ENCODE measurements at places on chromosomes 13 and 19.

DNA sequence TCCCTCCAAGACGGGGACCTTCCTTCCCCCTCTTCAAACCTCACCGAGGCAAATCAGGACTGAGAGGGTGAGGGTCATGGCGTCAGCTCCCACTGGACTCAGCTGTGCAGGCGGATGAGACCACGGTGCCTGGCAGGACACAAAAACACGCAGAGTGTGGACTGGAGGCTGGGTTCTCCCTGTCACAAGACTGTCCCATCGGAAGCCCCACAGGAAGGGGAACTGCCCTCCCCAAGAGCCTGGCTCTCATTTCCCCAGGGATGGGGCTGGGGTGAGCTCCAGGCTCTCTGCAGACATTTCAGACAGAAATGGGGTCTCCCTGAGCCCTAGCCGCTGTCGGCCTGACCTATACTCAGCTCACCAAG is at the start of gene LILRB5:
TSS of gene LILRB5 (minus strand) at position 158 of the 365 bp plus-strand sequence. CDS start at position 78, 80 bp downstream.
- DNase-seq = no peak

DNA sequence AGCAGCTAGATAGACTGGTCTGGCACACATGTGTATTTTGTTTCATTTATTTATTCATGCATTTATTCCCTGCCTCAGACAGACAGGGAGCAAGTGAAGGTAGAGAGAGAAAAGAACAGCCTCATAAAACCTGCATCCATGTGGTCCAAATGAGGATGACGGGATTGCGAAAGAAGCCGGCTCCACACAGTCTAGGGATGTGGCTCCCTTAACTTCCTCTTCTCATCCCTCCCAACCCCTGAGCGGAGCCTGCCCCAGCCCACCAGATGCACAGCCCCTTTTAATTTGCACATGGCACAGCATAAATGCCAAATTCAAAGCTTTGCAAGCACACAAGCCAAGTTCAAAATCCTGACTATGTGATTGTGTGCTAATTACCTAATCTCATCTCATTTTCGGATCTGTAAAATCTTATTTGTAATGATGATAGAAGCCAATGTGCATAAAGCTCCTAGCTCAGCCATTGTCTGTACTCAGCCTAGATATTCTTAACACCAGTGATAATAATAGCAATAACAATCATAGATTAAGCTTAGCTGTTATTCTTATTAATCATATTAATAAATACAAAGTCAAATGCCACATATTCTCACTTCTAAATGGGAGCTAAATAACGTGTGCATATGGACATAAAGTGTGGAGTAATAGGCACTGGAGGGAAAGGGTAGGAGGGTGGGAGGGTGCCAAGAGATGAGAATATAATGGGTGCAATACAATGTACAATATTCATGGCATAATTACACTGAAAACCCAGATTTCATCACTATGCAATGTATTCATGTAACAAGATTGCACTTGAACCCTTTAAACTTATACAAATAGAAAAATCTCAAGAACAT is 156.3 kb downstream of the DCT start:
- DNase-seq = no peak

DNA sequence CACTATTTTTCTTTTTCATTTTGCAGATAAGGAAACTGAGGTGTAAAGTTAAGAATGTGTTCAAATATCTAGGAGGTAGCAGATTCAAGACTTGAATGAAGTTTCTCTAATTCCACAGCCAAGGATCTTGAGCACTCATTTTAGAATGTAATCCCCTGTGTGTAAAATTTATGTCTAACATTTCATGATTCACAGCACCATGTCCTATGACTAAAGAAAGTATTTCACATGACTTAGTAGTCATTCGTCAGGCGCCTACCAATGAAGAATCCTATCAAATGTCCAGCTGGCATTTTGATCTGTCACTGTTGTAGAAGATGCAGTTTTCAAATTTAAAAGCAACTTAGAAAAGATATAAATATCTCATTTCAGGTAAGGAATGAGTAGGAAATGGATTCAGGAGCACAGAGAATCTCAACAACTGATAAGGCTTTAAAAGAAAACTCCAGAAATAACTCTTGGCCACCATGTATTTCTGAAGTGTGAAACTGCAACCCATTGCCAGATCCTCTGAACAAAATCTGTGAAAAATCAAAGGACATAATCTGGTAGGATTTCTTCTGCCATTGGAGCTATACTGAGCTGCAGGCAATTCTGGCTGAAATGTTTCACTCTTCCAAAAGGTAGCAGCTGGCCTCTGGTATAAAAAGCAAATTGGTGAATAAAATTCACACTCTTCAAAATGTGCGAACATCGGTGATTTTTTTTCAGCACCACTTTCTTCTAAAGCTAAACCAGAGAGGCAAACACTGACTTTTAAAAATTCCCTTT is 92.2 kb downstream of the DCLK1 start:
- DNase-seq = no peak

GRCh38 chr13:113567681-113568080 is 16.9 kb upstream of the TFDP1 start:
- no peak for DNase-seq

DNA sequence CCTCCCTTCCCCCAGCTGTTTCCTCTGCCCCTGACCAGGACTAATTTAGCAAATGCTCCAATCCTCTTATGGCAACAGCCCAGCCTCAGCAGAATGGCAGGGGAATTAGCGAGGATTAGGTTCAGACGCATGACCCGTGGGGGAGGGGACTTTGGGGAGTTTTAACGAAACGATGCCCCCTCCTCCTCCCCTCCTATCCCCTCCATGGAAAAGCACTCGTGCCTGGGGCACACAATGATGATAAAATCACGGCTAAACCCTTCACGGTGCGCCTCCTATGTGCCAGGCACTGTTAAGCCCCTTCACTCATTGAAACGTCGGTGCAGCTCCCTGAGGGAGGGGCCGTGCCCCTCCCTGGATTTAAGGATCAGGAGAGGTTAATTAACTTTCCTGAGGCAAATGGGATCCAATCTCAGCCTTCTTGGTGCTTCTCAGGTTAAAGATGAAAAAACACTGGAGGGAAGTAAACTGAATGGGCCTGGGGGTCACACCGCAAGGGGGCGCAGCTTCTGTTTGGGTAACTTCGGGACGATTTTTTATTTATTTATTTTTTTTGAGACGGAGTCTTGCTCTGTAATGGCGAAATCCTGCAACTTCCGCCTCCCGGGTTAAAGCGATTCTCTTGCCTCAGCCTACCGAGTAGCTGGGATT is 10.1 kb upstream of the TPRX2 start:
- DNase-seq = no peak

DNA sequence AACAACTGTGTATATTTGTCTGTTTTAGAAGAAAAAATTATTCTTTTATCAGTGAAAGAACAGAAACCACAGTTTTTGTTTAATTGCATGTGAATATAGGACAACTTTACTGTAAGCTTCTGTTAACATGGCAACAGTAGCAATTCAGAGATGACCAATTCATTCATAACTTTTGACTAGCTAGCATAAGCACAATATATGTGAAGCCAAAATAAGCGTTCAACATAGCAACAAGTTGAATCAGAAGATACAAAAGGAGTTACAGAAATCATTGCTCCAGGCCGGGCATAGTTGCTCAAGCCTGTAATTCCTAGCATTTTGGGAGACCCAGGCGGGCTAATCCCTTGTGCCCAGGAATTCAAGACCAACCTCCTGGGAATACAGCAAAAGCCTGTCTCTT is 197.1 kb upstream of the GPC6 start:
- DNase-seq = no peak

GRCh38 chr19:50654882-50655281 is 5.6 kb downstream of the C19orf81 start:
- no peak for DNase-seq

GRCh38 chr13:90230311-90230710 is 1117.2 kb upstream of the MIR17HG start:
- DNase-seq = no peak

DNA sequence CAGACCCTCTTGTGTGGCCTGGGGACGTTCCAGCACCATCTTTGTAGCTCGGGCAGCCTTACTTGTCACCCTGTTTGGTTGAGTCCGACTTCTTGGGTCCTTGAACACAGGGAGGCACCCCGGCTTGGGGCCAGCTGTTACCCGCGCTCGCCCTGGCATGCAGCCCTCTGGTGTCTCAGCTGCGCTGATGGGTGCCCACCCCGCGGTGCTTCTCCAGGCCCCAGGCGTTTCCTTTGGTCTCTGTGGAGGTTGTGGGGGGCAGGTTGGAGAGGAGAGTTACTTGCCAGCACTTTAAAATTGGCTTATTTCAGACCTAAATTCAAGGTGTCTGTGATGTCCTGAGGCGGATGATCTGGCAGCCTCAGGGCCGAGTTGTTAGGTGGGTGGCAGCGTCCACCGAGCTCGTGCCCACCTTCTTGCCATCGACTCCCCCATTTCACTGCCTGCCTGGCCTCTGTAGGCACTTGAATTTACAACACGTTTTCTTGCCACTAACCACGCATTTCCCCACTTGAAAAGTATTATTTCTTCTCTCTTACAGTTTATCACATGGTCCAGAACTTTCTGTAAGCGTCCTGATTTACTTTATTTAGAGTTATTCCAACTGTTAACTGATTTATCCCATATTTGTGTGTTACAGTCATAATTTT is 16.9 kb downstream of the UBAC2 start:
- no peak for DNase-seq

DNA sequence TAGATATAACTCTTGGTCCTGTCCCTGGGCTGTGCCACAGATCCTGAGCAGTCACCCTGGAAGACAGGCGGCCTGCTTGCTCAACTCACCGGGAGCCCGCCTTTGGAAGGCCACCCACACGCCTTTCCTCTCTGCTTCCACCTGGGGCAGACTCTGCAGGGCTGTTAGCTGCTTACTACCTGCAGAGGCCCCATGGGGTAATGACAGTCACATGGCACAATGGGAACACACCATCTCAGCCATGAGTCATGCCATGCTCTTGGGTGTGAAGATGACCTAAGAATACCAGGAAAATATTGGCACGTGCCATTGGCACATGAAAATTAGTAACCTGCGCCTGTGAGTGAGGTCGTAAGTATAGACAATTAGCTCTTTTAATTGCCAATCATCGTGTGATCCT is 108.6 kb downstream of the COL4A2 start:
- no peak for DNase-seq

DNA sequence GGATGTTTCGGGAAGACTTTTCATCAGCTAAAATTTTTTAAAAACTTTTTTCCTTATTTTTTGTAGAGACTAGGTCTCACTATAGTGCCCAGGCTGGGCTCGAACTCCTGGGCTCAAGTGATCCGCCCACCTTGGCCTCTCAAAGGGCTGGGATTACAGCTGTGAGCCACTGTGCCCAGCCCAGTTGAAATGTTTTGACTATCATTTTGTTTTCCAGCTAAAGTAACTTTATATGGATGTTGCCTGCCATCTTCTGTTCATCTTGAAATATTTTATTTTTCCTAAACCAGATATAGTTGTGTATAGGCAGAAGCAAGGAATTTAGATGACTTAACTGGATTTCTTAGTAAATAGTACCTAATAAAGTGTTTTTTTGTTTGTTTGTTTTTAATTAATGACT is 7.0 kb downstream of the CAB39L start:
- no peak for DNase-seq

DNA sequence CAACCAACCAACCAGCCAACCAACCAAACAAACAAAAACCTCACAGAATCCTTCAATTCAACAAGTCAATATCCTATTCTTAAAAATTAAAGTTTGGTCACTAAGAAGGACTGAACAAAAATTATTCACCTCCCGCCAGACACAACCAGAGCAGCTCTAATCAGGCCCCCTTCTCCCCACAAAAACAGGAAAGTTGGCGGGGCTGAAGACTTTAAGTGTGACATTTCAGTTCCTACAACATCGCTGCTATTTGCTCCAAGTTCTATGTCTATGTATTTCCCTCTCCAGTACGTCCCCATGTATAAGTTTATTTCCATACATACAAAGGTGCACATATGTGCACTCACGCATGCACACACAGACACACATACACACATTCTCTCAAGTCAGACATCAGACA is 32.8 kb upstream of the STK24 start:
- no peak for DNase-seq

GRCh38 chr13:30294004-30294403 is 13.3 kb downstream of the KATNAL1 start:
- DNase-seq = no peak

DNA sequence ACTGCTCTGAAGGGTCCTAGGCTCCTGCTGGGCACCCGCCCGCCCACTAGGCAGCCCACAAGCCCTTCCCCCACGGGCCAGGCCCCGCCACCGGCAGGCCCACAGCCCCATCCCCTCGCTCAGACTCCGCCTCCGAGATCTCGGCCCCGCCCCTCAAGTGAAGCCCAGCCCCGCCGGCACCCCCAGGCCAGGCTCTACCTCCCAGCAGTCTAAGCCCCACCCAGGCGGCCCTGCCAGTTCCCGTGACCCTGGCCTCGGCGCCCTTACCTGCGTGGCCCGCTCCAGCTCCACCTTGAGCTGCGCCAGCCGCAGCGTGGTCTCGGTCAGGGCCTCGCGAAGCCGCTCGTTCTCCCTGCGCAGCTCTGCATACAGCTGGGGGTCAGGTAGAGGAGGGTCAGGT is 16.3 kb downstream of the EPS8L1 start:
- DNase-seq = no peak

GRCh38 chr13:92572190-92572589 is 654.4 kb upstream of the GPC6 start:
- no peak for DNase-seq

- no peak for DNase-seq
These were observed 204.4 kb downstream of the COG6 start for GRCh38 chr13:39859898-39860297.

DNA sequence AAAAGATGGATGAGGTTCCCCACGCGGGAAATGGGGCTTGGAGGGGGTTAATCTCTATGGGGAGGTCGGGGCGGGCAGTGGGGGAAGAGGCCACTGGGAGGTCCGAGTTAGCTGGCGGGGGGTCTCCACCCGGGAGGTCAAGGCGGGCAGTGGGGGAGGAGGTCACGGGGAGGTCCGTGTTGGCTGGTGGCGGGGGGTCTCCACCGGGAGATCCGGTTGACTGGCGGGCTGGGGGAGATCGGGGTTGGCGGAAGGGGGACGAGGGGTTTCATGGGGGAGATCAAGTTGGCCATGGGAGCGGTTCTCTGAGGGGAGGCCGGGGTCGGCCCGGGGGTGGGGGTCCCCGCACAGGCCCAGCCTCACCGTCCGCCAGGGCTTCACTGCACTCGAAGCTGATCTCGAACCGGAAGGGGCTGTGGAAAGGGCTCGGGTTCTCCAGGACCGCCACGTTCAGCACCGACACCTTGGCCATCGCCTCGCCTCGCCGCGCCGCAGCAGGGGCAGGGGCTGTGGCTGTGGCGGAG is 342 bp downstream of the ASF1B start:
- no peak for DNase-seq

GRCh38 chr19:11973019-11973810 is 8.4 kb downstream of the ZNF763 start:
- DNase-seq = no peak

DNA sequence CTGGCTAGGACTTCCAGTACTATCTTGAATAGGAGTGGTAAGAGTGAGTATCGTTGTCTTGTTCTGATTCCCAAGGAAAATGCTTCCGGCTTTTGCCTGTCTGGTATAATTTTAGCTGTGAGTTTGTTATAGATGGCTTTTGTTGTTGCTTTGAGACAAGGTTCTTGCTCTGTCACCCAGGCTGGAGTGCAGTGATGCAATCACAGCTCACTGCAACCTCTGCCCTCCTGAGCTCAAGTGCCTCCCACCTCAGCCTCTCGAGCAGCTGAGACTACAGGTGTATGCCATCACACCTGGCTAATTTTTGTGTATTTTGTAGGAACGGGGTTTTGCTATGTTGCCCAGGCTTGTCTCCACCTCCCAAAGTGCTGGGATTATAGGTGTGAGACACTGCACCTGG is 6.1 kb upstream of the ZNF543 start:
- DNase-seq = no peak
